H7 (cell line): ENCODE measurements at places on chromosomes 3 and 15. TPM values are rescaled to one million over a fixed set of nuclear protein-coding genes. Genes with fewer than 3 reads are reported as not detected.
A peak's percentile ranks its signal among the peaks of the same experiment; 100 is the strongest.

ZXDC gene
- total RNA-seq: 27.2 and 33.2 TPM in 2 replicates

GRCh38 chr3:74883690-74884089, 269.2 kb upstream of the CNTN3 start:
- DNase-seq: peak; percentile 12

GRCh38 chr3:151859905-151860304, 13.5 kb upstream of the SUCNR1 start:
- no peak for DNase-seq

GRCh38 chr3:28667646-28668621, 319.3 kb upstream of the AZI2 start:
- peak; percentile 26 for DNase-seq

SNX22 gene
- 1.7 and 2.1 TPM in 2 replicates for total RNA-seq

GRCh38 chr3:164390046-164390445, 688.2 kb downstream of the SI start:
- DNase-seq: no peak

DNA sequence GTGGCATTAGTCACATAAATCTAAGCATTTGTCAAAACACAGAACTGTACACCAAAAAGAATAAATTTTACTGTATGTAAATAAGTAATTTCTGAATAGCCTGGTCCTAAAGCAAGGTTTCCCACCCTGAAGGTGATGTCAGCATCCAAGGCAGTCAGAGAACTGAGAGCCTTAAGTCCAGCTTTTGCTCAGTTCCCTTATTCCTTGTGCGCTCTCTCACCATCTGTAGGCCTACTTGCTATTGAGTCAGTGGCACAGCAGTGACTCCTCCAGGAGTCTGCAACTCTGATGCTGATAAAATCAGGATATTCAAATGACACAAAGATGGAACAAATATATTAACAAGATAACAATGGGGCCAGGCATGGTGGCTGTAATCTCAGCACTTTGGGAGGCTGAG, 22.3 kb downstream of the VPS39 start:
- DNase-seq: no peak

AHSG gene
- total RNA-seq: not detected in 2 replicates

DNA sequence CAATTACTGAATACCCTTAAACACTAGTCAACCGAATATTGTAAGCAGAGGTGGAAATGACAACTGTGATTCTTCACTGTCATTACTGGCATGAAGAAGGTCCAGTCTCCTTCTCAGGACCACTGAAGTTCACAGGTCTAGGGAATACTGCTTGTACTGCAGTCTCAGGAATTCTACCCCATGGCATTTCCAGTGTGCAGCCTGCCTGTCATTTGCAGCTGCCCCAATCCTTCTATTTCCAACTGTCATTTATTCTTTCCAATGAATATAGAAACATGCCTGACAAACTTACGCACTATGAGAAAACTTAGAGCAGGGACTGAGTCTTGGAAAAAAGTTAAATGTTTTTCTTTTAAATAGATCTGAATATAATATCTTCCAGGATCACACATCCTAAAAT, 308.0 kb upstream of the THBS1 start:
- DNase-seq: no peak

SLC7A14 gene
- 2.0 and 2.6 TPM in 2 replicates for total RNA-seq

- DNase-seq: no peak
Observed at GRCh38 chr3:47652142-47652541, 73.5 kb upstream of the CSPG5 start.

GRCh38 chr3:183492849-183493179, 62.7 kb downstream of the KLHL6 start:
- DNase-seq: no peak

GRCh38 chr3:101072300-101072699, 79.1 kb upstream of the ABI3BP start:
- DNase-seq: no peak

GRCh38 chr3:160134454-160134853, 90.8 kb upstream of the C3orf80 start:
- no peak for DNase-seq

IL12A gene
- 0.55 and 1.1 TPM in 2 replicates for total RNA-seq

TEX55 gene
- not detected in 2 replicates for total RNA-seq

DNA sequence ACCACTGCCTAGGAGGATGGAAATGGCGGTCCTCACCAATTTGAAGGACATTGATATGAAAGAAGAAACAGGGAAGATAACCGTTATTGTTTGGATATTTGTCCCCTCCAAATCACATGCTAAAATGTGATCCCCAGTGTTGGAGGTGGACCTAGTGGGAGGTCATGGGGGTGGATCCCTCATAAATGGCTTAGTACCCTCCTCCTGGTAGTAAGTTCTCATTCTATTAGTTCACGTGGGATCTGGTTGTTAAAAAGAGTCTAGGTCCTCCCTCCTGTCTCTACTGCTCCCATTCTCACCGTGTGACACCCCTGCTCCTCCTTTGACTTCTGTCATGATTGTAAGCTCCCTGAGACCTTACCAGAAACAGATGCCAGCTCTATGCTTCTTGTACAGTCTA, 30.5 kb downstream of the TLNRD1 start:
- DNase-seq: no peak

- peak; percentile 69 for DNase-seq
Observed at GRCh38 chr15:43376017-43376705, 5.3 kb downstream of the TUBGCP4 start.

DNA sequence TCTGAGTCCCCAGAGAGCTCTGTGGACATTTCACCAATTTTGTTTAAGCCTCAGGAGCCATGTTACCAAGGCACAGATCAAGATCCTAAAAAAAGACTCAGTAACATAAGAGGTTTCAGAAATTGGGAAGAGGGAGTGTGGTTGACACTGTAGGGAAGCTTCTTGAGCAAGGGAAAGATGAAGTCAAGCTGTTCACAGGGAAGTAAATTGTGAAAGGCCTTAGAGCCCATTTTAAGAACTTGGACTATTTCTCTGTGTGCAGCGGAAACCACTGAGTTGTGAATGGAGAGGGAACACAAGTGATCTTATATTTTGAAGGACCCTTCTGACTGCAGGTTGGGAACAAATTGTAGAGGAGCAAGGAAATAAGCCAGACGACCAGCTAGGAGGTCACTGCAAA, 18.7 kb downstream of the BCL2A1 start:
- DNase-seq: no peak

GRCh38 chr15:72197460-72198355, at the start of gene GRAMD2A:
TSS of gene GRAMD2A (minus strand) at chr15:72197787.
- peak; percentile 99 for DNase-seq

GRCh38 chr3:48122504-48122903, 65.7 kb downstream of the CDC25A start:
- peak; percentile 26 for DNase-seq

SLC22A13 gene
- 0.11 and 0.24 TPM in 2 replicates for total RNA-seq

DNA sequence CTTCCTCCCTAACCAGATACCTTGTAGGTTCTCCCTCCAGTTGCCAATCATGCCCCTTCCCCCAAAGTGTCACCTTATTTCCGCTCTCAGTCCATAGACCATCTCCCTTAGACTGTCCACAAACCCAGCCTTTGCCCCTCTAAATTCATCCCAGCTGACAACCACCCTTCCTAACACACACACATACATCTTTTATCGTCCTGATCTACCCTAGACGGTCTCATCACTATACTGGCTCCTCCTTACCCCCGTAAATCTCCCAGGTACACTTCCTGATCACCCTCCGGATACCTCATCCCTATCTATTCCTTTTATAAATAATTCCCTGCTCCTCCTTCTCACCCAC, 828 bp downstream of the THOC7 start:
- DNase-seq: no peak

GRCh38 chr3:182626484-182627467, 166.5 kb upstream of the ATP11B start:
- no peak for DNase-seq

SI gene
- not detected in 2 replicates for total RNA-seq

KLF15 gene
- 8.5 and 10.5 TPM in 2 replicates for total RNA-seq

DNA sequence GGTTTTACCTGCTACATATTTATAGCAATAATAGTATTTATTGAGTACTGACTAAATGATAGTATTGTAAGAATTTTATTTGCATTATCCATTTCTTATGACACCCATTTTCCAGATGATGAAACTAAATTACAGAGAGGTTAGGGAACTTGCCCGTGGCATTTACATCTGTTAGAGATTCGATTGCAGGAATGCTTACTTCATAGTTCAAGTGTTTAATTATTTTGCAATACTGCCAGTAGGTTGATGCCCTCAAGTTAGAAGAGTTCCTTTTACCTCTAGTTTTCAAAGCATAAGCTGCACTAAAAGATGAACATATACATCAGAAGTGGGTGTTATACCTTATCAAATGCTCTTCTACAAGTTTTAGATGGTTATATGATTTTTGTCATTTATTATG, 362.8 kb upstream of the RGMA start:
- no peak for DNase-seq

GRCh38 chr15:94526071-94526689, 294.8 kb downstream of the MCTP2 start:
- DNase-seq: peak; percentile 8

CYP11A1 gene
- 5.2 and 5.6 TPM in 2 replicates for total RNA-seq

DNA sequence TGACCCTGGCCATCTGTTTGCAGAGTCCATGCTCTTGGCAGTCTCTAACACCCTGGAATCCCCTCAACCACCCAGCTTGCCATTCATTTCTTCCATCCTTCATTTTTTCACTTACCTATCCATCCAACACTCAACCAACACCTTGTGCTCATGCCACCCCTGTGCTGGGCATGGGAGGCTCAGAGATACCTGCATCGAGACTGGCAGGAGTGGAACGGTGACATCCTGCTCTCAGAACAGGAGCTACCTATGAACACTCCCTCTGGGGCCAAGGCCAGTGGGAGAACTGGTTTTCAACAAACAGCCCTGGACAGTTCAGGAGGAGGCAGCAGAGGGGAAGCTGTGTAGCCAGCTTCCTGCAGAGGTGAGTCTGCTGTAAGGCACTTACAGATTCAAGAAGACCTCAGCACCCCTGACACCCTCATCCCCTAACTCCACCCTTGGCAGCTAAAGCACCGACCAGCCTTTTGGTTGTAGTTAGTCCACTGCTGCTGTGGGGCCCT, 19.5 kb upstream of the ATP2B2 start:
- no peak for DNase-seq

- DNase-seq: no peak
Observed at GRCh38 chr15:39747326-39747725, 35.3 kb downstream of the FSIP1 start.

DNA sequence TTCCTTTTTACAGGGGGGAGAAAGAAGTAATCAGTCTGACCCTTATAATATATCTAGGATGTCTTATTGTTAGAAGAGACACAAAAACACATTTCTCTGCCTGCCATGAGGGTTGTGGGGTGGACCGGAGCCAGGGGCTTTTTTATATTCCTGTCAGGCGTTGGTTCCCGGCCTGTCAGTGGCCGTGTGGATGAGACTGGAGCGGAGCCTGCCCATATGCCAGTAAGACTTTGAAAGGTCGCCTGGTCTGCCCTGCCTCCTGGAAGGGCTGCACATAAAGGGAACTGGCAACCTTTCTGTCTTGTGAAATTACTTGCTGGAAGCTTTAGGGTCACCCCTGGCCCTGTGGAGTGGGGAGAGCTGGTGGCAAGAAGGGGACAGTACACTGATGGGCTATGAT, 34.7 kb downstream of the MAP3K13 start:
- DNase-seq: no peak

DNA sequence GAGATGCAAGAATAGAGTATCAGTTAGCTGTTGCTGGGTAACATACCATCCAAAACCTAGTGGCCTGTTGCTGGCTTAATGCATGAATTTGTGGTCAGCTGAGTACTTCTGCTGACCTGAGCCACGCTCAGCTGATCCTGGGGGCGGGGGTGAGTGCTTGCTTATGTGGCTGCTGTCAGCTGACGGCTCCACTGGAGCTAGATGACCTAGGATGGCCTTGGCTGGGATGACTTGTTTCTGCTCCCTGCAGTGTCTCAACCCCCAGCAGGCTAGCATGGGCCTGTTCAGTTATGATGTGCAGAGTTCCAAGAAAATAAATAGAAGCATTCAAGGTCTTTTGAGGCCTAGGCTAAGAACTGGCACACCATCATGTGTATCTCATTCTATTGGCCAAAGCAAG, 63.9 kb downstream of the FBLN2 start:
- DNase-seq: no peak

GOLGA8M gene
- total RNA-seq: not detected in 2 replicates

DNA sequence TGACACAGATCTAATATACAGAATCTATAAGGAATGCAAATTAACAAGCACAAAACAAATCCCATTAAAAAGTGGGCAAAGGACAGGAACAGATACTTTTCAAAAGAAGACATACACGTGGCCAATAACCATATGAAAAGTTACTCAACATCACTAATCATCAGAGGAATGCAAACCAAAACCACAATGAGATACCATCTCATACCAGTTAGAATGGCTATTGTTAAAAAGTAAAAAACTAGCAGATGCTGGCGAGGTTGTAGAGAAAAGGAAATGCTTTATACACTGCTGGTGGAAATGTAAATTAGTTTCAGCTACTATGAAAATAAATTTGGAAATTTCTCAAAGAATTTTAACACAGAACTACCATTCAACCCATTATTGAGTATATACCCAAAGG, 50.7 kb downstream of the ADAMTS17 start:
- DNase-seq: no peak

DNA sequence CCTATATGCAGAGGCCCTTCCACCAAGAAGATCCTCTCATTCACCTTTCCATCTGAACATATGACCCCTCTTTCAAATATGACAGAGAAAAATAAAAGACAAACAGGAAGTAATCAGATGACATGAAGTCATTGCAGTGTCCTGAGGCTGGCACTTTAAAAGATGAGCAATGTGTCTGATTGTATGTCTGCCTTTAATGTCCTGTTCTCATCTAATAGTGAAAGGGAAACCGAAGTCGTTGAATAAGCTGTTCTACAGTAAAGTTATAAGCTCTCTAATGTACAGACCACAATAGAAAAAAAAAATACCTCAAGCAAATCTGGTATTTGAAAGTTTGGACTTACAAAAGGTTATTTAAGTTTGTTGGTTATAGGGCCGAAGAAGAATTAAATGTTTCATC, 243.0 kb downstream of the CLSTN2 start:
- no peak for DNase-seq

FEZF2 gene
- total RNA-seq: 0.14 TPM in 1 of 2 replicates, not detected in the other

ERICH6 gene
- 0.17 TPM in 1 of 2 replicates, not detected in the other for total RNA-seq

ANKRD34C gene
- not detected in 2 replicates for total RNA-seq

DNA sequence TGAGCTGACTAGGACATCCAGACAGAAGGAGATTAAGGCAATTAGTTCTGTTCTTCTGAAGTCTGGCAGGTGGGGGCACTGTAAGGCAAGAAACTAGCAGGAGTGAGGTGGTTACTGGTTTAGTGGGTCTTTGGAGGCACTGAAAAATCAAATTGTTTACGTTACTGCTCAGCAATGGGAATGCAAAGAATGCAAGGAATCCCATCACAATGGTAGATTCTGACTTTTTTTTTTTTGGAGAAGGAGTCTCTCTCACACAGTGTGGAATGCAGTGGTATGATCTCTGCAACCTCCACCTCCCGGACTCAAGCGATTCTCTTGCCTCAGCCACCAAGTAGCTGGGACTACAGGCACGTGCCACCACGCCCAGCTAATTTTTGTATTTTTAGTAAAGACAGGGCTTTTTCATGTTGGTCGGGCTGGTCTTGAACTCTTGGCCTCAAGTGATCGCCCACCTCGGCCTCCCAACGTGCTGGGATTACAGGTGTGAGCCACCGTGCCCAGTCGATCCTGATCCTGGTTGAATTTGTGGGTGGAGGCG, 16.4 kb downstream of the FAM107A start:
- peak; percentile 82 for DNase-seq

STRIT1 gene
- not detected in 2 replicates for total RNA-seq
